Nasal cavity respiratory epithelium epithelial cell of viscerocranial mucosa (primary cell): ENCODE measurements at places on chromosomes 16 and 17. TPM values are rescaled to one million over a fixed set of nuclear protein-coding genes. Genes with fewer than 3 reads are reported as not detected.

The SCNN1B gene
- 1.7 and 2.2 TPM in 2 replicates for total RNA-seq

The CACNG5 gene
- not detected in 2 replicates for total RNA-seq

The KCNH6 gene
- total RNA-seq = not detected in 2 replicates

The ZNF624 gene
- total RNA-seq = 5.1 and 6.2 TPM in 2 replicates

The EVI2A gene
- not detected in 2 replicates for total RNA-seq

The KCNAB3 gene
- under 0.01 and 0.21 TPM in 2 replicates for total RNA-seq

The KRT31 gene
- total RNA-seq = 0.14 and 0.34 TPM in 2 replicates

The CCDC200 gene
- total RNA-seq = not detected in 2 replicates

The DPEP2 gene
- not detected in 2 replicates for total RNA-seq

The SLC52A1 gene
- 0.50 and 0.68 TPM in 2 replicates for total RNA-seq

The SDR42E2 gene
- not detected in 2 replicates for total RNA-seq

The CLEC19A gene
- total RNA-seq = not detected in 2 replicates
